ENCODE measurements at places on chromosomes 11 and 22.

GRCh38 chr11:95305705-95306104, 74.7 kb upstream of the SESN3 start:
- DNase-seq = no peak

- DNase-seq = no peak
Observed at GRCh38 chr11:67699521-67699920, 25.1 kb upstream of the ALDH3B2 start.

DNA sequence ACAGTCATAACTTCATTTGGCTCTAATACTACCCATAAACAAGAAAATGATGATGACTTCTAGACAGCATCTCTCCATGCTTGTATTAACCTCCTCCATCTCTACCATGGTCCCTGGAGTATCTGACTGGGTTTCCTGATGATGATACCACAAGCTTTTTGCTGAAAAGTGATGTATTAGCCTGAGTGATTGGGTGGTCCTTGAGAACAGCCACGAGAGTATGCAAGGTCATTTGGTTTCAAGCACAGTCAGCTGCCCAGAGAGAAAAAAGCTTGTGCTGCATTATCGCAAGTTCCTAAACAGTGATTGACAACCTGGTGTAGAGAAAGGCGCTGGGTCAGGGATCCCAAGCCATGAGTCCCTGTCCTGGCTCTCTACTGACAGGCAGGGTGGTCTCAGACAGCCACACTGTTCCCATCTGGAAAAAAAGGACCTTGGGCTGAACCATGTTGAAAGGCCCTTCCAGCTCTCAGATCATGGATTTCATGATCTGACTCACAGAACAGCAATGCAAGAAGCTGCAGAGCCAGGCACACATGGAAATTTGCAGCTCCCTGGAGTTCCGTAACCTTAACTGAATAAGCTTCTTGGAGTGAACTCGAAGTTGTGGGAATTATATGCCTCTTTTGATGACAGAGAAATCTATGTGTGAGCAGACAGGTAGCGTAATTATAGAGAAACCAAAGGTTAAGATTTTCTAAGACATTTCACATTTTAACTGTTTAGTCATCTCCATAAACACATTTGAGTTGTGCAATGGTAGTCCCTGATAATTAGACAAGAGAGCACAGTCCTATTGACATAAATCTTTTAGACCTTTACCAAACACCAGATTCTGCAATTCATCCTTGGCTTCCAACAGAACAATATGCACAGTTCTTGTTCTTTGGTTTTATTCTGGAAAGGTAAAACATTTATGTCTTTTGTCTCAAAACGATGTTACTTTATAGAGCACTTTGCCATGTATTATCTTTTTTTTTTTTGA, 54.1 kb upstream of the UBASH3B start:
- DNase-seq = no peak

- DNase-seq = no peak
Observed at GRCh38 chr11:93504110-93505095, 38.8 kb downstream of the SMCO4 start.

GRCh38 chr11:94521684-94522083, 9.4 kb downstream of the C11orf97 start:
- DNase-seq = no peak

GRCh38 chr11:95222817-95223216, 8.2 kb downstream of the SESN3 start:
- no peak for DNase-seq

GRCh38 chr11:117011541-117011898, 86.7 kb downstream of the SIK3 start:
- DNase-seq = no peak

GRCh38 chr11:3802011-3802790, 4.8 kb upstream of the NUP98 start:
- DNase-seq = no peak

DNA sequence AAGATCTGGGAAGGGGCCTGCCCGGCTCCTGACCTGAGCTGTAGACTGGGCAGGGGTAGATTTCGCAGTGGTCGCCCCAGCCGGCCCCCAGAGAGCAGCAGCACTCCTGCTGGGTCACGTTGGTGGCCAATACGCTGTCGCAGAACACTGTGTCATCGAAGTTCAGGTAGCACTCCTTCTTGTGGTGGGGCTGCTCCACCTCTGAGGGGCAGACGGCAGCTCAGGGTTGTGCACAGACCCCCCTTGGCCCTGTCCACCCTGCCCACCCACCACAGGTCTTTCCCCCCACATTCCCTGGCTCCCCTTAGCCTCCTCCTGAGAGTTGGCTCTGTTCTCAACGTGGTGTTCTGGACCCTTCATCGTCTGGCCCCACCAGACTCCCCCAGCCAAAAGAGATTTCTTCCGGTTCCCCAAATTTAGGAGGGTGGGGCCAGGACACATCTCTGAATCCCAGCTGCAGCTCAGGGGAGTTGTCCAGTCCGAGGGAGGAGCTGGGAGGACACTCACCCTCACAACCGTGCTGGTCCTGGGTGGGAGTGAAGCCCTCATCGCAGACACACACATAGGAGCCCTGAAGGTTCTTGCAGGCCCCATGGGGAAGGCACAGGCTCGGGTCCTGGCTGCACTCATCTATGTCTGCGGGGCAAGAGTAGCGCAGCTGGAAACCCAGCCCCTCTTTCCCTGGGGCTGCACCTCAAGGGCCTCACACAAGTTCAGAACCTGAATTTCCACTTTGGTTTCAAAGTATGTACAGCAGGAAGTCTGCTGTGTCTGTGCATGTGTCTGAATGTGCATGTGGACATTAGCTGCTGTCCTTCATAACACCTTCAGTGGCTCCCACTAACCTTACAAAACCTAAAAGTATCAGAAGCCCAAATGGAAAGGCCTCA, 16.5 kb downstream of the SCYL1 start:
- no peak for DNase-seq

GRCh38 chr22:27791159-27791858, 10.2 kb downstream of the MN1 start:
- DNase-seq = no peak

DNA sequence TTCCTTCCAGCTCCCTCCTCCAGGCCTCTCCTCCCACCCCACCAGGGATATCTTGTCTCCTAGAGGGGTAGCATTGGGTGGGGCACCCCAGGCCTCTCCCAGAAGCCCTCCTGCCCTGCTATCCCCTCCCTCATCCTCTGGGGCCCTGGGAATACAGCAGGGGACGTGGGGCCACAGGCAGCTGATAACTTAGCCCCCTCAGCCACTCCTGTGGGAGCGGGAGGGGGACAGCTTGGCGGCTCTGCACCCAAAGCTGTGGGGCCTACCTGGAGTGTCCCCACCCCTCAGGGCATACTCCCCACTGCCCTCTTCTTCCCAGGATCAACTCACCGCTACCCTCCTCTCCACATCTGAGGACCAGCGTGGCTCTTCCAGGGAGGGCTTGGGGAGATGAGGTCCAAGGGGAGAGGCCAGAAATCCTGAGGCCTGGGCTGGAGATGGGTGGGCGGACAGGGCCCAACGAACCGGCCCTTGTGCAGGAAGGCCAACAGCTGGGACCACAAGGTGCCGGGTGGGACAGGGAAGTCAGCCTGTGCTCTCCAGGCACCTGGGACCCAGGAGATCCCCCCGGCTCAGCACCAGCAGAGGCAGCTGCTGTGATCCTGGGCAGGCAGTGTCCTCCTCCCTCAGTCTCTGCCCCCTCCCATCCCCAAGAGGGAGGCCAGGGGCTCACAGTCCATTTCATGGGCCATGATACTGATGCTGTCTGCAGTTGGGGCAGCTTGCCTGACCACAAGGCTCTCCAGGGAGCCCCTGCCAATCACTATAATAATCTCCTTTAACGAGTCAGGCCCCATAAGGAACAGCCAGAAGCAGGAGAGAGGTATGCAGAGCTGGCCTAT, 23.2 kb downstream of the NEAT1 start:
- no peak for DNase-seq

DNA sequence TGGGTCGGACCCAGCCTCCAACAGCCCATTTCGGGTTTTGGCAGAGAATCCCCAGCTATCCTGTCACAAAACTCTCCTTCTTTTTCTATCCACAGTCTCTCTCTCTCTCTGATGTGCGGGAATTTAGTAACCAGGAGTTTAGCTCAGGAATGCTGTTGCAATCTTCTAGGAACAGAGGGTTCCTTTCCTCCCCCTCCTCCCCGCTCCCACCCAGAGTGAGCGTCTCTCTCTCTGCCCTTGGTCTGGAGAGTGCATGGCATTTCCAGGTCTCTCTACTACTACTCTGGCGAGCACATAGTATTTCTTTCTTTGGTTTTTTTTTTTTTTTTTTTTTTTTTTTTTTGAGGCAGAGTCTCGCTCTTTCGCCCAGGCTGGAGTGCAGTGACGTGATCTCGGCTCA, 17.7 kb downstream of the APIP start:
- DNase-seq = no peak

DNA sequence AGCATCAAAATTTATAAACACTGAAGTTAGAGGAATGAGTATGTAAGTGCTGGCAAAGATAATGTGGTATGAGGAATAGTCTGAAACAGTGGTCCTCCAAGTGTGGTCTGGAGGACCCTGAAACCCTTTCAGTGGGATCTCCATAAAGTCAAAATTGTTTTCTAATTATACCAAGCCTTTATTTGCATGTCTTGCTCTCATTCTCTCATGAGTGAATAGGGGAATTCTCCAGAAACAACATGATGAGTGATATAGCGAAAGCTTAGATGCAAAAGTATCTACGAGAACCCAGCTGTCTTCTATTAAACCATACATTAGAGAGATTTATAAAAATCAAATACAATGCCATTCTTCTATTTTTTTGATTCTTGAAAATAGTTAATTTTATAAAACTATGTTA, 145.0 kb upstream of the RAG2 start:
- no peak for DNase-seq

- DNase-seq = no peak
Observed at GRCh38 chr22:19038164-19038546, 84.1 kb downstream of the DGCR2 start.

DNA sequence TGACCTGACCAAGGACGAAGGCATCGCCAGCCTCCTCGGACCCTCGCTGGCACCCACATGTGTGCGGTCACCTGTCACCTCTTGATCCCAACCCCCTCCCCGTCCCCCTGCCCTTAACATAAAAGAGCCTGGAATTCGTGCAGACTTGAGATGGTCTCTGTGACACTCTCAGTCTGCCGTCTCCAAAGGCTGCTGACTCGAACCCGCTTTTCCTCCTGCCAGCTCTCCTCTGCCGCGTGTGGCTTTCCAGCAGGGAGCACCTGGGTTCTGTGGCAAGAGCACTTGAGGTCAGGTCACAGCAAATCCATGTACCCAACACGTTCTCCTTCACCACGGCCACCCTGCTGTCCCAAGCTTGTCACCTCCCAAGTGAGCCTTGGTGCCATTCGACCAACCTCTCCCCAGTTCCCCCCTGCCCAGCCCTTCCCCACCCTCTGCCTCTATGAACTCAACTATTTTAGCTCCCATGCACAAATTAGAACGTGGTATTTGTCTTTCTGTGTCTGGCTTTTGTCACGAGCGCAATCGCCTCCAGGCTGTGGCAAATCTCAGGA, 207.6 kb downstream of the BRD1 start:
- no peak for DNase-seq

GRCh38 chr11:64396079-64396591, 37.2 kb downstream of the RPS6KA4 start:
- no peak for DNase-seq

- DNase-seq = no peak
Observed at GRCh38 chr22:39773976-39774539, 119.5 kb downstream of the ENTHD1 start.

GRCh38 chr11:116454020-116454645, 318.7 kb downstream of the BUD13 start:
- DNase-seq = no peak

GRCh38 chr11:94855666-94856065, 87.5 kb downstream of the AMOTL1 start:
- DNase-seq = no peak

DNA sequence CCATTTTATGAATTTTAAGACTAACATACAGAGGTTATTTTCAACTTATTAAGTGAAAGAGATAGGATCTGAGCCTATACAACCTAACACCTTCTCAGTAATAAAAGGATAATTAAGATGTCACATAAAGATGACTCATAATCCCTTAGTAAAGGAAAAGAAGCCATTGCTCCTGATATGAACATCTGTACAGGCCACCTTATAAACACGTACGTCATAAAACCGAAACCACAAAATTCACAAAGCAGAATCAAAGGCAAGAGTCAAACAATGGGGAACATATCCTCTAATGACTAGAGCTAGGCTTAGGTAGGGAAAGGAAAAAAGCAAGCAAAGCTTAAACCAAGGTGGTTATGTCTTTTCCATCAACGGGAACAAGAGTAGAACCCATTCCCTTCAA, 103.5 kb downstream of the KCNA4 start:
- DNase-seq = no peak

GRCh38 chr11:126810776-126811175, 189.8 kb downstream of the KIRREL3 start:
- no peak for DNase-seq

GRCh38 chr22:38454353-38455075, 485 bp downstream of the KCNJ4 start:
- no peak for DNase-seq

All from SIG-M5 (cell line).